Activated CD8-positive, alpha-beta memory T cell treated with anti-CD3 and anti-CD28 coated beads for 1 hour (primary cell): ENCODE measurements at places on chromosomes 13 and 19.

DNA sequence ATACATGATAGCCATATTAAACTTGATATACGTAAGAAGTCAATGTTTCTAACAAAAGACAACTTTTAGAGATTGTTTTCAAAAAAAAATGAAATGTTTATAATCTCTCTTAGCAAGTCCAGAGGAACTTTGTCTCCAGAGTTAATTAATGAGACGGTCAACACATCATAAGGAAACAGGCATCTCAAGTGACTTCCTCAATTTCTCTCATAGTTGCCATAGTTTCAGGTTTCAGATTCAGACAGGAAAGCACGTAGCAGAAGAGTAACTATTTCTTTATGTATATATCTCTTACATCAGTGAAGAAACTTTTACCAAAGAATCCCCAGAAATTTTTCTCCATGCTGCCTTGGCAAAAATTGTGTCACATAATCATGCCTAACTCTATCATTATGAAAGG, 159.6 kb upstream of the ATXN8OS start:
- DNase-seq = no peak

DNA sequence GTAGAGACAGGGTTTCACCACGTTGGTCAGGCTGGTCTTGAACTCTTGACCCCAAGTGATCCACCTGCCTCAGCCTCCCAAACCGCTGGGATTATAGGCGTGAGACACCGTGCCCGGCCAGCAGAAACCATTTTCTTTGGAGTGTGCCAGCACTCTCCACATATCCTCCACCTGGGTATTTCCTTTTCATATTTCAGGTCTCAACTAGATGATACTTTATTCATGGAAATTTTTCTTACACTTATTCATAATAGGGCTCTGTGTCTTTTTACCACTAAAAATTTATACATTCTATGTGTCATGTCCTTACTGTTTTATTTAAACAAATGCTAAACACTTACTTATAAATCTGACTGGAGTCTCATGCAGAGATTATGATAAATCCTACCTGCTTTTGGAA, 305.9 kb downstream of the PCDH20 start:
- DNase-seq = no peak

- DNase-seq = no peak
Measured at GRCh38 chr19:19274146-19274545, 1.0 kb upstream of the TM6SF2 start.

DNA sequence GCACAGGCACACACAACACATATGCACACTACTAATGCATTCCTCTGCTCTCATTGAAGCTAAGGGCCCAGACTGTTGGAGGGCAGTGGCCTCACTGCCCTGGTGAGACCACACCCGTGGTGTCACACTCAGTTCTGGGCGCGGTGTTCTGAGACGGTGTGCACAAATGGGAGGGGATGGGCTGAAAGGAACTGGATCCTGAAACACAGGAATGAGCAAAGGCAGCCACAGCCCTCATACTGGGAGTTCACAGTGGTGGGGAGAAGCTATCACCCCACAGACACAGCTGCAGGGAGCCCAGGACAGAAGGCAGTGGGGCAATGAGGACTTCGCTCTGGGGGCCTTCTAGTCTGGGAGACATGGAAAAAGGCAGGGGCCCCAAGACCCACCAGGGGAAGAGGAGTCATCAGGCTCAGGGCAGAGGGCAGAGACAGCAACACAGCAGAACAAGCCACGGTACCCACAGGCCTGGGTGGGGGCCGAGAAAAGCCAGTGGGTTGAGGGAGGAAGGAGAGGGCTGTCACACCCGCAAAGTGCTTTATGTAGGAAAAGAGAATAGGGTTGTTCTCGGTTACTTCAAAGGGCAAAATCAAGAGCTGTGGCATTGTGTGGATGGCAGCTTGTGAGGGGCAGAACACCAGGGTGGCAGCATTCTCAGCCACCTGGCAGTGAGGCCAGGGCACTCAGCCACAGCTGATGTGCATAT, 75.4 kb upstream of the GPR183 start:
- no peak for DNase-seq

- no peak for DNase-seq
Measured at GRCh38 chr13:94007072-94007471, 472.4 kb downstream of the DCT start.

DNA sequence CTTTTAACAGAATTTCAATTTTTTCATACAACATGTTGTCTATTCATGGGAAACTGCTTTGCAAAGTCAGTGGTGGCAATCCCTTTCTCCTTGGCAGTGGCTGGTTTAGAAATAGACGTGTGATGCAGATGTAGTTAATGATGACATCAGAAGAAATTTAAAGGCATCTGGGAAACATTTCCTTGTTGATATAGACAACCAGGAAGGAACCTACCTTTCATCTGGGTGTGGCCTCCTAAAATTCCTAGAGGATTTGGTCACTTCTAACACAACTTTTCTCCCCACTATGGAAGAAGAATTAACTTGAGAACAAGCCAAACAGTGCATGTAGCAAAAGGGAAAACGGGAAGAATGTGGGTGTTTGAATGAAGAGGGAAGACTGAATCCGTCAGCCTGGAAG, 102.8 kb downstream of the EFNB2 start:
- DNase-seq = no peak

DNA sequence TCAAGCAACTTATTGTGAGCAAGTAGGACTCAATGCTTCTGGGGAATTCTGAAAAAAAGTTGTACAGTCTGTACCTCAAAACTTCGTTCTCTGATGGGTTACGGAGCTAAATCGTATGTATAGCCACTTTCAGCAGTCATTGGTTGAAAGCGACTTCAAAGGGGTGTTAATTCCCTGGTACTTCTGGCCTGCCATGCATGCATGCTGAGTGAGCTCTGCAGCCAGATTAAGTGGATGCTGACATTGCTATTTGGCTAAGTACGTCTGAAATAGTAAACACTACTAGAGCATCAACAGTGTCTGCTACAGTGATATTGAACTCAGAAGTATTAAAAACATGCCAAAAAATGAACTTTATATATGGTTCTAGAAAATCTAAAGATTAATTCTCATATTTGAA, 1183.1 kb upstream of the PCDH20 start:
- DNase-seq = no peak

GRCh38 chr13:97766749-97767148, 186.7 kb upstream of the IPO5 start:
- DNase-seq = no peak

- no peak for DNase-seq
Measured at GRCh38 chr19:40192758-40193586, 1.7 kb downstream of the MAP3K10 start.

- DNase-seq = no peak
Measured at GRCh38 chr19:27833031-27833430, 1379.9 kb downstream of the UQCRFS1 start.

DNA sequence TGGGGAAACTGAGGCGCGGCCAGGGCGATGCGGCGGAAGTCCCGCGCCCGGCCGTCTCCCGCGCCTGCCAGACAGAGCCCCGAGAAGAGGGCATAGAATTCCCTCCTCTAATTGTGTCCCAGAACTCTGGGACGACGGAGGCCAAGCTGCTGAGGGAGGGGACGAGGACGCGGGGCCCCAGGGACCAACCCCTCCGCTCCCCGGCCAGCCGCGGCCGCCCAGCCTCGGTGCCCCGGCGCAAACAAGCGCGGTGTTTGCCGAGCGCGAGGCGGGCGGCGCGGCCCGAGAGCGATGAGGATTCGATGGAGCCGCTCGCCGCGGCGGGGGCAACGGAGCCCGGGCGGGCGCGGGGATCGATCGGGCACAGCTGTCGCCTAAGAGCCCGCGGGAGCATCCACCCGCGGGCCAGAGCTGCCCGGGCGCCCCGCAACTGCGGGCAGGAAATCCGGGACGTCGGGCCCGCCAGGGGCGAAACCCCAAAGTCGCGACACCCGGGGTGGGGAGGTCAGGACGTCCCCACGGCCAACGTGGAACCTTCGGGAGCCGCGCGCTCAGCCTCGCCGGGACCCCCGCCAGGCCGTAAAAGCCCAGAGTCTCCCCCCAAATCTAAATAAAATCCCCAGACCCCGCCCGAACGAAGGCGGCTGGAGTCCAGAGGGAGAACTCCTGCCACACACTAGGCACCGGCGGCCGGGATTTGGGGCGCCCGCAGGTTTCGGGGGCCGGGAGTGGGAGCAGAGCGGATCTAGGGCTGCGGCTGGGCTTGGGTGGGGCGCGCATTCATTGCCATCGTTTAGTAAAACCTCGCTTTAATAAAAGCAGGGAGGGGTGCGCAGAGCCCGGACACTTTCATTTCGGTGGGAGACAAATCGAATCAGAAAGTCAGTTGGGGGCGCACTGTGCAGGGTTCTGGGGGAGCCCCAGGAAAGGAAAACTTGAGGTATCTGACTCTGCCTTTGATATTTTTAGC, 3.6 kb upstream of the ONECUT3 start:
- no peak for DNase-seq

GRCh38 chr19:2129892-2130770, 21.2 kb downstream of the AP3D1 start:
- no peak for DNase-seq

DNA sequence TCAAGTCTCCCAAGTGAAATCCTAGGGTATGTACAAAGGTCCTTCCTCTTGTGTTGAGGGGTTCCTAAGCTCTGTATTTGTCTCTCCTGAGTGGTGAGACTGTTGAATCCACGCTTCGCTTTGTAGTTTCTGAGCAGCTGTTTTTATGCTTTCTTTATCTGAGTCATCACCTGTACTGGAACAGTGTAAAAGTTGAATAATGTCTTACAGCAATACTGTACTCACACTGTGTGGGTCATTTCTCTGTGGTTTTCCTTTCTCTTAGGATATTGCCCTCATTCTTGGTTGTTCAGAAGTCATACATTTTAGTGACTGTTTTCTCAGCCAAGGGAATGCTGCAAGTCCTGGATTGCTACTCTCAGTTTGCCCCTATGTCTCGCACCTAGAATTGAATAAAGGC, 1596.6 kb downstream of the SLITRK5 start:
- no peak for DNase-seq

GRCh38 chr13:66353664-66354063, 876.5 kb downstream of the PCDH9 start:
- no peak for DNase-seq

DNA sequence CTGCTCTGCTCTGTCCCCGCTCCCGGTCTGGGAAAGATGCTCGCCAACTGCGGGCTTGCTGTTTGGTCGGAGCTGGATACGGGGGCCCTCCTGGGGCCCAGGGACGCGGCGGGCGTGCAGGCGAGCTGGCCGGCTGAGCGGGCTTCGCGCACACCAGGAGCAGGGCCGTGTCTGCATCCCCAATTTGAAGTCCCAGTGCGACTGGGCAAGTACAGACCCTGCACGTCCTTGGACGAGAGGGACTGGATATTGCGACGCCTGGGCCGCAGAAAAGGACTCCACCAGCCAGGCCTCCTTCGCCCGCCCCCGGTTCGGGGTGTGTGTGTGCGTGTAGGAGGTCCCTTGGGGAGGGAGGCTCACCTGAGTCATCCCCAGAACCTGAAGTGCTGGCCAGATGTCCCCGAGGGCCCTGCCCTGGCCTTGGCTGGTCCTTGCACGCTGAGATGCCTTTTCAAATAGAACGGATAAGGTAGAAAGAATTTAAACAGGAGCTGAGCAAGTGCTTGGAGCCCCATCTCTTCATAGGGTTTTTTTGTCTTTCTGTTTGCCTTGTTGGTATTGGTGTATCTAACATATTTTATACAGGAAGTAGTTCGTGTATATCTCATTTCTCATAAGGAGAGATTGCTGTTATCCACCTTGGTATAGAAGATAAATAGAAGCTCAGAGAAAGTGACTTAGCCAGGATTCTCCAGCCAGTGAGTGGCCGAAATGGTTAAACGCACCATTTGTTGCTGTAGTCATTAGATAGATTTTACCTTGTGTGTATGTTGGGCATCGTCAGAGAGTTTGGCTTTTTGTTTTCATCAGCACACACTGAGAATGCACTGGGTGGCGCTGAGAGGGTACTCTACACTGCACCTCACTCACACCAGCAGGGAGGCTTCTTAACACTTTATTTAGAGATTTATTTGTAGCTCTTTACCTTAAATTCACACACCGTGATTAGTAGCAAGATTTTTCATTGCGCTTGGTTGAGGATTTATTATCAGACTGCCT, 1.1 kb downstream of the NAXD start:
- DNase-seq = no peak

GRCh38 chr13:22486490-22486889, 694.3 kb upstream of the SGCG start:
- DNase-seq = no peak

GRCh38 chr19:6677883-6678689, 8.1 kb upstream of the TNFSF14 start:
- no peak for DNase-seq

DNA sequence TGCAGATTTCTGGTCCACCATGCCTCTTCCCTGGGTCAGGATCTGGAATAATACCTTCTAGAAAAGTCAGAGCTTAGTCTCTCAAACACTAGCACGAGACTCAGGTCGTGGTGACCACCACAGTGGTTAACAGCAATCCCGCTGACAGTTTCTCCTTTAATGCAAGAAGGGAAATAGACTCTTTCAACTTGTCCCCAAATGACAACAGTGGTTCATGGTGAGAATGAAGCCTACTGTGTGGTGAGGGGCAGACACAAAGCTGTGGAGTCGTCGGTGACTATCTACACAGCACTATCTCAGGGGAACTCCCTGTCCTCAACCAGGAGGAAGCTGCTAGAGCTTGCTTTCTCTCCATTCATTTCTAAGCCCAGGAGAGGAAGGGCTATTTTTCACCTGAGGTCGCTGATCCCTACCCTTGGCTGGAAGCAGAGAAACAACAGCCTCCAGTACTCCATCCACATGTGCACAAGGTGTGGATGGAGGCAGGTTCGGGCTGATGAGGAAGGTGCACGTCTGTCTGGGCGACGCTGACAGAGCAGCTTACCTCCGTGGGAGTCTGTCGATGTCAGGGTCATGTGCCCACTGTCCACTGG, 72.4 kb downstream of the STK24 start:
- DNase-seq = no peak

DNA sequence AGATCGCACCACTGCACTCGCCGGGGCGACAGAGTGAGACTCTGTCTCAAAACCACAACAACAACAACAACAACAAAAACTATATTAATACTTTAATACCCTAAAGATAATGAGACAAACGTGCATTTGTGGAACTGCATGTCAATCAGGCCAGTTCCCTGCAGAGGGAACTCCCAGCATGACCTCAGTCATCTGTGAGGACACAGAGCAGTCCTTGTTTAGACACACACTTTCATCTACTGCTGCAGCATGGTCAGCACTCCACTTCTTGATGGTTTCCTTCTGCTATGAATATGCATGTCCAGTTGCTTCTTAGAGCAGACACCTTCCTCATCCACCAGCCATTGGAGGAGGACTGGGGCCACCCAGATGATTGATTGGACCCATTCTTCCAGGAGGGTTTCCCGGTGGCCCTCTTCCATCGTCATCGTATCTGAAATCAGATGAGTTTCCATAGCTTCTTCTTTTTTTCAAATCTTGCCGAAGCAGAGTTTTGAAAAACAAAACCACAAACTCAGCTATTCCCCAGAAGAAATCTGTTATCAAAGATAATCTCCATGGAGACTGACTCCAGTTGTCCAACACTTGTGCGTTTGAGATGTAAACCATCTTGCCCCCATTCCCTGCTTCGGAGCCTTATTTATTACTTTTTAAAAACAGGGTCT, 26.5 kb downstream of the ZNF607 start:
- DNase-seq = no peak

DNA sequence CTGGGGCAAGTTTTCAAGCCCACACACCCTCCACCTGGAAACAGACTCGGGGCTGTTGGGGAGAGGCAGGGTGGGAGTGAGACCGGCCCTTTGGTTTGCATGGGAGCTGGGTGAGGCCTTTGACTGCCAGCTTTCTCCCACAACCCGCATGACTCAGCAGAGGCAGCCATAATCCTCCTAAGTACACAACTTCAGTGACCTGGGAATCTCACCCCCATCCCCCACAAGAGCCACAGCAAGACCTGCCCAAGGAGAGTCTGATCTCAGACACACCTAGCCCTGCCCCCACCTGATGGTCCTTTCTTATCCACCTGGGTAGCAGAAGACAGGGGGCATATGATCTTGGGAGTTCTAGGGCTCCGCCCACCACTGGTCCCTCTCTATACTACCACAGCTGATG, 1615.4 kb downstream of the EFNB2 start:
- DNase-seq = no peak
